ENCODE measurements at places on chromosomes 7 and 10.

- no peak for DNase-seq
Measured at GRCh38 chr7:143356414-143357050, 6.0 kb downstream of the FAM131B start.

DNA sequence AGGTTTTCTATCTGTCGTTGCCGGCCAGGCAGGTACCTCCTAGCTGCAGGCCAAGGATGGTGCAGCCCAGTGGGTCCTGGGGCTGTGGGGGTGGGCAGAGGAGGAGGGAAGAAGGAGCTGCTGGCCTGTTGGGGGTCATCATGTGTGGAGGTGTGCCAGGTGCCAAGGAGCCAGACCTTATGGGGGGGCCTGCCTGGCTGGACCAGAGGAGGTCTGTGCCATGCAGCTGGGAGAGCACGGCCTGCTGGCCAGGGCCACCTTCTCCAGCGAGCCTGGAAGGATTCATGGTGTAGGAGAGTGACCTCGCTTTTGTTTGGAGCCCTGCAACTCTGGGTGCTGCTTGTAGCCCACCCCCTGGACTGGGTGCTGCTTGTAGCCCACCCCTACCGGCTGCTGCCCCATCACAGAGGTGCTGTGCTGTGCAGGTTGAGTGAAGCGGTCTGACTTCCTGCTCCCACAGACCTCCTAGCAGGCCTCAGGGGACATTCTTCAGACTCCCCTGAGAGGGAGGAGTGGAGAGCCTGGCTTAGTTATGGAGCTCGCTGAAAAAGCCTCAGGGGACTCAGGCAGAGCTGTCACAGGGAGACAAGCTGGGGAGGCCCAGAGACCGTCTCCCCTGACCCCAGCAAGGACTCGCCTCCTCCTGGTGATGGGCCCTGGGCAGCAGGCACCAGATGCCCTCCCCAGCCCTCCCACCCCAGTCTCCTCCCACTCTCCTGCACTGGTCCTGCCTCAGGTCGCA, 67.7 kb upstream of the AQP1 start:
- no peak for DNase-seq

DNA sequence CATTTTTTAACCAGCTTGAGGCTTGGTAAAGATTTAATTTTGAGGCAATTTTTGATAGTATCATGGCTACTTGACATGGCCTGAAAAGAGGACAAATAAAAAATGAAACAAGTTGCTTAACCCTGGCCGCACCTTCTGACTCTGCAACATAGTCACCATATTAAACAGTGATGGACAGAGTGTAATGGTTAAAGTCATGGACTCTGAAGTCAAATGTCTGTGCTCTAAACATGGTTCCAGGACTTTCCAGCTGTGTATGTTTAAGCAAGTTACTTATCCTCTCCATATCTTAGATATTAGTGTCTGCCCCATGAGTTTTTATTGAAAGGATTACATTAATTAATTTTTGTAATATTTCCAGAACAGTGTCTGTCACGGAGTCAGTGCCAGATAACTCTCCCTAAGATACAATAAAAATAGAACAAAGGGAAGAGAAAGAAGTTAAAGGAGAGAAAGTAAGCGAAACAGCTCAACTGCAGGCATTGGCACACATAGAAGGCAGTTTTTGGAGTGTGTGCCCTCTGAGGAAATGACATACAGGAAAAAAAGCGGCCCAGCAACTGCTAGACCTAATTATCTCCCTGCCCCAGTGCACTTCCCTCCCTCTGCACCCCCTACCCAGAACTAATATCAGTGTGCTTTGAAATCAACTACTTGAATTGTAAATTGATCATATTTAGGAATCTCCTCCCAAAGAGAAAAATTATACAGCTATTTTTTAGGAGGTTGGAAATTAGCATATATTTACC, 65.3 kb downstream of the MACC1 start:
- DNase-seq: no peak

- DNase-seq: no peak
Measured at GRCh38 chr7:50348469-50349162, 44.1 kb downstream of the IKZF1 start.

GRCh38 chr7:14398526-14398925, 409.1 kb upstream of the ETV1 start:
- DNase-seq: no peak

- no peak for DNase-seq
Measured at GRCh38 chr7:102393467-102393866, 2.7 kb upstream of the PRKRIP1 start.

DNA sequence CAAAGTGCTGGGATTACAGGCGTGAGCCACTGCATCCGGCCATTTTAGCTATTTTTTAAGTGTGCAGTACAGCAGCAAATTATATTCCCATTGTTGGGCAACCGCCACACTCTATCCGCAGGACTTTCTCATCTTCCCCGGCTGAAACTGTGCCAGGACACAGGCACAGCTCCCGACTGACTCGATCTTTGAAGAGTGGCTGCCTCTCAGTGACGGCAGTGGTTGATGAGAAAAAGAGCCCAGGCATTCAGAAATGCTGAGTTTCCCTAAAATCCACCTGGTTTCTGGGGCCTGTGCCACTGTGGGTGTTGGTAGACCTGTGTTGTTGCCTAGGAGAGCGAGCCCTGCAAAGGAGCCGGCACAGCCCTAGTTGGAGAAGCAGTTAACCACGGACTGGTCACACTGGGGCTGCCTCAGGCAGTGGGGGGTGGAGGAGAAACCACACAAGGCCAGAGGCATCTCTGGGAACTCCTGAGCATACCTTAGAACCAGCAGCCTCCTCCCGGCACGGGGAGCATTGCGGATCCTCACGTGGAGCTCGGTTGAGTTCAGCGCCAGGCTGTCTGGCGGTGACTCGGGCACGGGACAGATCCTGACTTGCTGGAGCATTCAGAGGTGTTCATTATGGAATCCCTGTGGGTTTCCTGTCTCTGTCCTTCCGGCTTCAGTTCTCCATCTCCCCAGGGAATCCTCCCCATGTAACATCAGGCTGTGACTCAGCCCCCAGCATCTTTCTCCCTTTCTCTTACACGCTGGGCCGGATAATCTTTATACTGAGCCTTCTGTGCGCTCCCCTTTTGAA, 16.2 kb downstream of the PFKFB3 start:
- no peak for DNase-seq

DNA sequence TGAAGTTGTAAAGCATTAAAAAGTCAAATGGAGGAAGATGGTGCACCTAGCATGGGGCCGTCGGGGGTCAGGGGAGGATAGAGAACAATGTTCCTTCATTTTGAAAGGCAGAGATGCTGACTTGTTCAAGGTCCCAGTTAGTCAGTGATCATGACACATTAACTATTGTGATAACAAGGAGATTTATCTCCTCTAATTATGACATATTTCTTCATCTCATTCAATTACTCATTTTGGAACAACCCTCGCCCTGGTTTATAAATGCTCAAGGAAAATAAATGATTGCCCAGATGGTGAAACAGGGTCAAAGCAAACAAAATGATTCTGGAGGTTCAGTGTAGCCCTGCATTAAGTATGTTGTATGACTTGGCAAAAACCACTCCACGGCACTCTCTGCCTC, 106.2 kb downstream of the ITIH5 start:
- DNase-seq: no peak

DNA sequence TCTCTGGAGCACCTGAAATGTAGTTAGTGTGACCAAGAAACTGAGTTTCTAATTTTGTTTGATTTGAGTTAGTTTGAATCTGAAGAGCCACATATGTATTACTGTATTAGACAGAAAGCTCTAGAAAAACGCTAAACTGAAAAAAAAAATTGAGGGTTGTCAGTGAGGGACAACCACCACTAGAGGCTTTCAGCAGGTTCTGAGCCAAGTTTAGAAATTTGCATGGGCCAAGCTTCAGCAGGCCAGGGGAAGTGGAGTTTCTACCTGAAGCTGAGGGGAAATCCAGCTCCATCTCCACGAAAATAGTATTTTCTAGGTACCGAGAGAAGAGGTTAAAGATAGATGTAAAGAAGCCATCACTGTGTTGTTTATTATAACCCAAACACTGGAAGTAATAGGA, 77.9 kb upstream of the PLXNA4 start:
- no peak for DNase-seq

DNA sequence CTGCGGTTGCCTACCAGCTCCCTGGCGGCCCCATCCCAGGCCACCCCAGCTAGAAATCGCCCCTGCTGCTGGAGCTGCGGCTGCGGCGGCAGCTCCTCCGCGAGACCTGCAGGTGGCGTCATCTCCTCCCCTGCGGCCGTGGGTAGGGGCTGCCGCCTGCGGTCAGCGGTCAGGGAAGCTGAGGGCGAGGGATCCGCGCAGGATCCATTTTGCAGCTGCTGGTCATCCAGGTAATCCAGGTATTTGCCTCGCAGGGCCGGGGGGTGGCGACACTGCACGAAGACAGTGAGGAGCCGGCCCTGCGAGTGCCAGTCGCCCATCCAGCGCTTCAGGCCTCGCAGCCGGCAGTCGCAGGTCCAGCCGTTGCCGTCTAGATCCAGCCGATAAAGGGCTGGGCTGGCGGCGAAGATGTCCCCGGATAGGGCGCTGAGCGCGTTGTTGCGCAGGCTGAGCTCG, 1.5 kb downstream of the TRIL start:
- DNase-seq: no peak

DNA sequence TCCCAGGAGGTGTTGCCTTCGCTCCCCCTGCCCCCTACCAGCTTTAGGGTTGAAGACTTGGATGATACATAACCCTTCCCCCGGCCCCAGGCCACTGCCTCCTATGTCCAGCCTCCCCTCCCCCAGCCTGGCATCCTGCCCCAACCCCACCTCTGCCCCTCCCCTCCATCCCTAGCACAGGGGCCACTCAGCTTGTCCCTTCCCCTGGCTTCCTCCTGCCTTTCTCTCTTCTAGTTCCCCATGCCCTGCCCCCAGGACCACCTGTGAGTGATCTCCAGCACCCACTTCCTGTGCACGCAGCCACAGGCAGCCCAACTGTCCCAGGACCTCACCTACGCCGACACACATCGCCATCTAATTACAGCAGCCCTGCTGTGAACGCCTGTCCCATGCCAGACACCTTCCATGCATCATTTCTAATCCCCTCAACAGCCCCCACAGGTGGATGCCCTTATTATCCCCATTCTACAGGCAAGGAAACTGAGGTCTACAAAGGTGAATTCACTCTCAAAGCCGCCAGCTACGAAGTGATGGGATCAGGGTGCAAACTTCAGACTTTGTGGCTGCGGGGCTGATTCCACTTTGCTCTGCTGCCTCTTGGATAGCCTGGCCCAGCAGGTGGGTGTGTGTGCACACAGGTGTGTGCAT, 82.4 kb upstream of the CHST15 start:
- no peak for DNase-seq

DNA sequence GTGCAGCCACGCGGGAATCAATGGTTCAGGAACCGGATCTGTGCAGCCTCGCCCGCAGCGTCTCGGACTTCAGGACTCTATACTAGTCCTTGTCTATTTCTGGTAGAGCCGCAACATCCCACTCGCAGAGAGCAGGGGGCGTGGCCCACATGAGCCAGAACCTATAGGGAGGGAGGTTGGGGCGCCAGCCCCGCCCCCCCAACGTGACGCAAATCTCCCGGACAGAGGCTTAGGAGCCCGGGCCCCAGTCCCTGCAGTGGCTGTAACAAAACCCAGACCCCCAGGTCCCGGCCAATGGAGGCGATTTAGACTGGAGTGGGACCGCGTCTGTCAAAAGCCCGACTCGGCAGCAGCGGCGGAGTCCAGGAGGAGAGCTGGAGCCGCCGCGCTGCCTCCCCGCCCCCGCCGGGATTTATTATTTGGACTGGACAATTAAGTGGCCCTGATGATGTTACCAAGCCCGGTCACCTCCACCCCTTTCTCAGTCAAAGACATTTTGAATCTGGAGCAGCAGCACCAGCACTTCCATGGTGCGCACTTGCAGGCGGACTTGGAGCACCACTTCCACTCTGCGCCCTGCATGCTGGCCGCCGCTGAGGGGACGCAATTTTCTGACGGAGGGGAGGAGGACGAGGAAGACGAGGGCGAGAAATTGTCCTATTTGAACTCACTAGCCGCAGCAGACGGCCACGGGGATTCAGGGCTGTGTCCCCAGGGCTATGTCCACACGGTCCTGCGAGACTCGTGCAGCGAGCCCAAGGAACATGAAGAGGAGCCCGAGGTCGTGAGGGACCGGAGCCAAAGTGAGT, at the start of gene NKX2-3:
NKX2-3 (plus strand) TSS at position 256 of the 809 bp plus-strand sequence; CDS start at position 446, 190 bp downstream.
- DNase-seq: no peak

DNA sequence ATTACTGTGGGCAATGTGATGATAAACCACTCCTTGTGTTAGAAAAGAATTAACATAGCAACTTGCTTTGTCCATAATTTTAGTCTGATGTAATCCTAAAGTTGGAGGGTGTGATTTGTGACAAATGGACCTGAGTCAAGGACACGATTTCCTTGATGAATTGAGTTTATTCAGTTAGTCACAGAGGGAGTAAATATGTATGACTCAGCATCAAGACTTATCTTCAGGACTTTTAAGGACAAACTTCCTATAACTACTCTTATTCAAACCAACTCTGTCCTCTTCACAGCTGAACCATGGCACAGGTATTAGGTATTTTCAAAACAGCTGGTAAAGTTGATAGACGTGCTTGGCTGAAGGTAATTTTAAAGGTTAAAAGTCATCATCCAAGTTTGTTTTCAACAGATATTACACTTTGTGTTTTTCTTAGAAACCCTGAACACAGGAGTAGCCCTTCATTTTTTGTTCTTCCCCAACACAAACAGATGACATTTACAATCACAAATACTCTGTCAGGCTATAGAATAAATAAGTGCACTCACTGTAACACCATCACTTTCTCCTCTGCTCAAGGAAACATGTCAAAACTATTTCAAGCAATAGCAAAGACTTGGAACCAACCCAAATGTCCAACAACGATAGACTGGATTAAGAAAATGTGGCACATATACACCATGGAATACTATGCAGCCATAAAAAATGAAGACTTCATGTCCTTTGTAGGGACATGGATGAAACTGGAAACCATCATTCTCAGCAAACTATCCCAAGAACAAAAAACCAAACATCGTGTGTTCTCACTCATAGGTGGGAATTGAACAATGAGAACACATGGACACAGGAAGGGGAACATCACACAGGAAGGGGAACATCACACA, 54.5 kb downstream of the COA1 start:
- DNase-seq: no peak

- no peak for DNase-seq
Measured at GRCh38 chr7:141451232-141451631, 100.0 kb upstream of the AGK start.

DNA sequence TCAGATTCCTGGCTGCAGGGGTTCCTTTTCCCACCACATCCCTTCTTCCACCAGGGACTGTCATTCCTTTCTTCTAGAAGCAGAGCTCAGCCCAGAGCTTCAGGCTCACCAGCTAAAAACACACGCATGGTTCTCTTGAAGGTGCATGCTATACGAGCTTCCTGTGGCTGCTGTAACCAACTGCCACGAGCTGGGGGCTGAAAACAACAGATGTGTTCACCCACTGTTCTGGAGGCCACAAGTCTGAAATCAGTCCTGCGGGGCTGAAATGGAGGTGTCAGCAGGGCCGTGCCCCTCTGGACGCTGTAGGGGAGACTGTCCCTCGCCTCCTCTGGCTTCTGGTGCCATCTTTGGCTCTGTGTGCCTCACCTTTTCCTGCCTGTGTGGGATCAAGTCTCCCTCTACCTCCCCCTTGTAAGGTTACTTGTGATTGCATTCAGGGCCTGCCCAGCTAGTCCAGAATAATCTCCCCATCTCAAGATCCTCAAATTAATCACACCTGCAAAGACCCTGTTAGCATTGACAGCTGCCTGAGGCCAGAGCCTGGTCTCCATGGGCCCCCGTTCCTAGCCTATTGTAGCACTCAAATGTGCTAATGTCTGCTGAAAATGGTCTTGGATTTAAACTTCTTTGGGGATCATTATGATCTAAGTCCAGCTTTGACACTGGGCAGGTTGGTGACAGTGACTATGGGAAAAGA, 13.7 kb downstream of the RAB19 start:
- no peak for DNase-seq
